ENCODE measurements at places on chromosomes 5 and 9. TPM values are rescaled to one million over a fixed set of nuclear protein-coding genes. Genes with fewer than 3 reads are reported as not detected.

DNA sequence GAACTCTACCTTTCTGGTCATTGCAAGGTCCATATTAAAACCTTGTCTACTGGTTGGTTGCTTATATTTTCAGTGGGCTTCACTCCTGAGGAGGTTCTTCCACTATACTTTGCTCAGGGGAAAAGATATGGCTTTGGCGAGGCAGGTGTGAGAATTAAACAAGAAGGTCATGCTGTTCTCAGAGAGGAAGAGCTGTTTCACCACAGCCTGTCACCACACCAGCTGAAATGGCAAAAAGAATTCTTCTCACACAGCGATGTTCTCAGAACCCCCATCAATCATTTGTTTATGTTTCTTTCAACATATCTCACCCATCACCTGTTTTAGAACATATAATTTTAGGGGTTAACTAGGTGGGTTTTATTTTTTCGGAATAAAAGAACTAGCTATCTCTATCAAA lies 38.6 kb downstream of the CAPSL start:
- no peak for DNase-seq

- DNase-seq, result no peak
Observed at GRCh38 chr9:79360387-79361347, 211.1 kb upstream of the TLE4 start.

DNA sequence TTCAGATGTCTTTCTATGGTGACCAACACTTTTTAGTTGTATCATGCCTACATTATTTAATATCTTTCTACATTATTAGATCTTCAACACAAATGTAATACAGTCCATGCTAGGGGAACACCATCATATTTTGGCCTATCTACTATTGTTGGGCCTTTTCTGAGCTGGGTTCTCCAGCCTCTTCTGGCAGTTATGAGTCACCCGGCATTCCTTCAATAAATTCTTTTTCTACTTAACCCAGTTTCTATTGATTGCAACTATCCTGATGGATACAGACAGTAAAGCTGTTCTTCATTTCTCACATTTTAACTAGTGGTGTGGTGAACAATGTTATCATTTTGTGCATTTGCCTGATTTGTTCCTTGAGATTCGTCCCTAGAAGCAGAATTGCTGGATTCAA lies 529.3 kb downstream of the BNC2 start:
- no peak for DNase-seq

- peak; percentile 85 for DNase-seq
Observed at GRCh38 chr9:120914396-120914795, 12.2 kb downstream of the TRAF1 start.

DNA sequence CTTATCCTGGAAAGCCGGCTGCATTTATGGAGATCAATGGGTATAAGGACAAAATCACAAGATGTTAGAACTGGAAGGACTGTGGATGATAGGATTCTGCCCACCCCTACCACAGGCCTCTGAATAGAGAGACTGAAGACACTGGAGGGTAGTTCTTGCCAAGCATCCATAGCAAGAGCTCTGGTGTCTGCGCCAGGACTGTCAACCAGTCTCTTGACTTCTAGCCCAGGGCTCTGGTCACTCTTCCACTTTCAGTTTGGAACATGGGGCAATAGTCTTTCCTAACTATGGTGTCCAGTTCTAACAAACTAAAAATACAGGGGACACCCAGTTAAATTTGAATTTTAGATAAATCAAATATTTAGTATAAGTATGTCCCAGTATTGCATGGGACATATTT lies 23.4 kb downstream of the LARP1 start:
- no peak for DNase-seq

DNA sequence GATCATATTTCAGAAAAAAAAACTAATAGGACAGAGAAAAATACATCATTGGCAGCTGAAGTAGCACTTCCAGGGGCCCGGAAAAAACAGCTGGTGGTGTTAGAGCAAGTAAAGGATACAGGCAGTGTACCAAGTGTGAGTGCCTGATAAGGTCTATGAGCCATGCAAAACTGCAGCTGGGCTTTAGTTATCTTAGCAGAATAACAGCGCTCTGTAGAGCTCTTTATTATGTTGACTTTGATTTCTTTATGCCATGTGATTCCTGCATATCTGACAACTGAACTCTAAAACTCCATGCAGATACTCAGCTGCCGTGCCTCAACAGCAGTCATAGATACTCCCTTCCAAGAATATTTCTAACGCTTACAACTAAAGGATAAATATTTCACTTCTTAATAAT lies 119.5 kb downstream of the CAAP1 start:
- no peak for DNase-seq

DNA sequence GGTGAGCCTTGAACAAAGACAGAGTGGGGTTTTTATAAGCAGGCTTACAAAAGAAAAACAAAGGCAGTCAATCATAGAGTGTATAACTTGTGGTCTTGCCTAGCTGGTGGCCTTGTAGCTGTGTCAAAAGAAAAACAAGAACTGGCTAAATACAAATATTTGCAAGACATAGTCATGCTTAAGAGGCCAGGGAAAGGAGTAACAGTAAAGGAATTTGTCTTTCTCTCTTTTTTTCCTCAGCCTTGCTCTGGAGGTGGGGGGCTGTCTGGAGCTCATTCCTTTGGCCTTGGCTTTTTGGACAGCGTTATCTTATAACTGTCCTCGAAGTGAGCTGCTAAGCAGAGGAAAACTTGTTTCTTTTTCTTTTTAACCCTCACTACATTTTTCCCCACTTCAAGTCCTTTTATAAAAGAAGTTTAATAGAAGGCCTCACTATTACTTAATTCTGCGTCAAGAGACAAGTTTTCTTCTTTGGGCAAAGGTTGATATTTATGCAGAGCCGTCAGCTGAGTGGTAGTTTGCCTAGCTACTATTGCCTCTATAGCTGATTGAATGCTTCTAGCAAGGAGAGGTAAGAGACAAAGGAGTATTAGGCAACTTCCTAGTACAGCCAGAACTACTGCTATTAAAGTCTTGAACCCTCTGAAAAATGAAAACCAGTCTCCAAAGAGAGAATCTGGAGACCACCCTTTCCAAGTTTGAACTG lies 14.3 kb downstream of the CEL start:
- no peak for DNase-seq

DNA sequence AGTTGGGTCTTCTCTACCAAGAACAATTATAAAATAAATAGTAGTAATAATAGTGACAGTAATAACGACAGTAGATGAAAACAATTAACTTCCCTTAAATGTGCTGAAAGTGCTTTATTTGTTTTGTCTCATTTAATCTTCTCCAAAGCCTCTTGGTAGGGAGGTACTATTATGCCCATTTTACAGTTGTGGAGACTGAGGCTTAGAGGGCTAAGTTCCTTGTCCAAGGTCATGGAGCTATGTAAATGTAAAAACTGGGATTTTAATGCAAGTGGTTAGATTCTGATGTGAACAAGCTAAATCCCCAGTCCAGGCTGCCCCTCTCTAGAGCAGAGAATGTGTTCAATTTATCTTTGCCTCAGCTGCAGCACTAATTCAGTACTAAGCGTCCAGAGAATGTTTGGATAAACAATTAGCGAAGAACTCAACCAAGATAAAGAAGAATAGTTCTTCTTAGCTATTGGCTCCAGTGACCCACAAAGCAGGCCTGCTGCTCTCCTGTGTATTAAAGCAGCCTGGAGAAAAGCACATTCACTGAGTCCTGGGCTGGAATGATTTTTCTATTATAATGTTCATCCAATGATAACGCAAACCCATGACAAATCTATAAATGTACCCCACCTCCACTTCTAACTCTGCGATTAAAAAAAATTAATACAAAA lies 68.8 kb downstream of the NPR3 start:
- DNase-seq, result no peak

- DNase-seq, result peak; percentile 15
Observed at GRCh38 chr9:126490871-126491567, 122.7 kb upstream of the LMX1B start.

GRCh38 chr5:17218353-17219005 lies 1.0 kb downstream of the BASP1 start:
- peak; percentile 83 for DNase-seq

DNA sequence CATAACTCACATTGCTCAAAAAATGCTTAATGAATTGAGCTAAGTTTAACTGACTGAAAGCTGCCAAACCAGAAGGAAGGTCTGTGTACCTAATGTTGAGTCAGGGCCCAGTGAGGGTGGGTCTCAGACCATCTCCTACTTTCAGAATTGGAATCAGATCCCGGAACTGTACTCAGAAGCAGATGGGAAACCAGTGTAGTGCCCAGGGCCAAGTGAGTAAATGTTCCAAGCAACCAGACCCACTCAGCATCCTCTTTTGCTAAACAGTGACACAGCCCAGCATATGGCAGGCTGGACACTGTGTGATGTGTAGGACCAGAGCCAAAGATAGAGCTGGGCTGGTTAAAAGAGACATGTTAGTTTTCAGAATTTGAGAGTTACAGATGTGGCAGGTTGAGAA lies 94.1 kb downstream of the PLCXD3 start:
- no peak for DNase-seq

GRCh38 chr5:169302491-169303118 lies 1.7 kb upstream of the SLIT3 start:
- peak; percentile 83 for DNase-seq

- no peak for DNase-seq
Observed at GRCh38 chr9:123044586-123044985, 11.1 kb downstream of the GPR21 start.

DNA sequence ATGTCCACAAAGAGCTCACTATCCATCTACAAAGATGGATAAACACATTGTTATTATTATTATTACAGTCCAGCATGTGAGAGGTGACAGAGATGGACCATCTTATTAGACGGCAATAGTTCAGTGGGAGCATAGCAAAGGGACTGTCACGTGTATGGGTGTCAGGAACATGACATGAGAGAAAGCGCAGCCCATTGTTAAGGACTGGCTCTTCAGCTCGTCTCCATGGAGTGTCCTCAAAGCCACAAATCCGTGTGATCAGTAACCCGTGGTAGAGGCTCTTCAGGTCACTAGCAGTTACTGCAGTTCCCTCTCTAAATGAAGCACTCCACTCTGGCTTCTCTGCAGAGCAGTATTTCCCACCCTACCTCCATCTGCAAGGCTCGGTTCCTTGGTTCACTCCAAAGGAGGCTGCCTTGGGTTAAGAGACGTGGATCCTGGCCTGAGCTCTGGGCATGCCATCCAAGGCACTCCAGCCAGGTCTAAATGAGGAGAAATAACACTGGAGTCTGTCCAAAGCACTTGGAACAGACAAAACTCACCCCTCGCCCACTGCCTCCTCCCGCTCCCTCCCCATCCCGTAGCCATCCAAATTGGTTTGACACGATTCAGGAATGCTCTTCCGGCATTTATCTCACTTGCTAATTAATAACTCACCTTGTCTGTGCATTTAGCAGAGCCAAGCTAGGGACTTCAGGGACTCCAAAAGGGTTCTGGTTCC lies 122.3 kb upstream of the WWC1 start:
- no peak for DNase-seq

GRCh38 chr9:34651876-34652601 lies at the start of gene IL11RA:
TSS of gene IL11RA (plus strand) at chr9:34652185. CDS start at chr9:34655218, 3,033 bp downstream.
- peak; percentile 92 for DNase-seq

- no peak for DNase-seq
Observed at GRCh38 chr9:69532396-69532795, 139.8 kb downstream of the APBA1 start.

GRCh38 chr5:39025456-39025855 lies 48.7 kb downstream of the RICTOR start:
- DNase-seq, result no peak

DNA sequence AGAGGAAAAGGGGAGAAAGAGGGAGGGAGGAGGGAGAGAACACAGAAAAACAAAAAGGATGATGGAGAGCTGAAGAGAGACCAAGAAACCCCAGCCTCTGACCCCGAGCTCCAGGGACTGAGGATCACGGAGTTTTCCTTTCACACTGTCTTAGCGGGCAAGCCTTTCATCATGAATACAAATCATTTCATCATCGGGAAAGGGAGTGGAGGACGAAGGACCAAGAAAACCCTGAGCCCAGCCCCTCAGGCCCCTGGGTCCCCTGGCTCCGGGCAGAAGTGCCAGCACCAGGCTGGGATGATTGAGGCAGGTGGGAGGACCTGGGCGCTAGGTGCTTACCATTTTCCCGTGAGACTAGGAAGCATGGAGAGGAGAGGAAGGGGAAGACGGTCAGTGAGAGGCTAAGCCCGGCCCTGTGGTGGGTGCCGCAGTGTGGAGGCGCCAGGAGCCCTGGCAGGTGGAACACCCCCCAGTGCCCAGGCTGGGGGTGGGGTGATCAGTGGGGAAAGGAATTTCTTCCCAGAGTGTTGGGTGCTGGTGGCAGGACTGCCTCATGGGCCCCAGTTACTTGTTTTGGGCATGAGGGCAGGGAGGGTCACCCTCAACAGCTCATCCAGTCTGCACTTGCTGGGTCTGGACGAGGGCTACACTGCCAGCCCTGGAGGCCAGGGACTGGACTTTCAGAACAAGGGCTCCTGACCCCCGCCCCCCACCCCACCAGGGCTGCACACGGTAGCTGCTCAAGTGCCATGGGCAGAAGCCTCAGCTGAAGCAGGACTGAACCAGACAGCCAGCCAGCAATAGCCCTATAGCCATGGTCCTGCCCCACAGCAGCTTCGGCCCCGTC lies 49.0 kb upstream of the SARDH start:
- DNase-seq, result no peak

DNA sequence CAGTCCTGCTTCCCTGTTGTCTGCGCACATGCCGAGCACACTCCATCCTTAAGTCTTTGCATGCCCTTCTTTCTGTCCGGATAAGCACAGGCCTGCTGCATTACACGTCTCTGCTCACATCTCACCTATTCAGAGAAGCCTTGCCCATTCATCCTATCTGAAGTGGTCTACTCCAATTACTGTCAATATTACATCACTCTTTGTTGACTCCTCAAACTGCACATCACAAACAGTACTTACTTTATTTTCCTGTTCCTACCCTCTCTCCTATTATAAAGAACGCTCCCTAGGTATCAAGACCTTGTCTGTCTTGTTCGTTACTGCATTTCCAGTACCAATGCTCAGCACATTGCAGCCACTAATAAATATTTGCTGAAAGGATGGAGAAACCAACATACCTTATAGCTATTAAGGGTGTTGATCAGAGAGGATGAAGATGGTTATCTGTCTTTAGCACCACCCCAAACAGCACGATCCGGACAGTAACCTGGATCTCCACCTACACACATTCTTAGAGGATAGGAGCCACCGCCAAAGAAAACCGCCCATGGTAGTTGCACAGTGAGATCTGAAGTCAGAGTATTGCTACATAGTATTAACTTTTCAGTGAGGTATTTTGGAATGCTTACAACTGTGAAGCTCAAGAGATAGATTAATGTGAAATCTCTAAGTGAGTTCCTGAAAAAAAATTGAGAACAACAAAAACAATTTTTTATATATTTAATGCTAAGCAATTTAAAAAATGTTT lies 1.6 kb upstream of the PRRC1 start:
- no peak for DNase-seq

- DNase-seq, result peak; percentile 68
Observed at GRCh38 chr9:35749515-35750255, 598 bp downstream of the RGP1 start.

GRCh38 chr5:112697322-112697721 lies 40.4 kb upstream of the APC start:
- DNase-seq, result no peak

PTPA gene
- total RNA-seq, result 156 TPM

NDST1 gene
- 116 TPM for total RNA-seq

CYSRT1 gene
- total RNA-seq, result not detected

FOXD4L4 gene
- 0.19 TPM for total RNA-seq

TRPM6 gene
- 3.6 TPM for total RNA-seq

SPATA31E1 gene
- not detected for total RNA-seq

PHF2 gene
- 32.4 TPM for total RNA-seq

IFNA21 gene
- total RNA-seq, result not detected

PLK2 gene
- 42.8 TPM for total RNA-seq

AGGF1 gene
- total RNA-seq, result 20.6 TPM

BTNL9 gene
- total RNA-seq, result 33.0 TPM

ZNF462 gene
- total RNA-seq, result 24.0 TPM
